ENCODE measurements at places on chromosomes 1 and 21.

GRCh38 chr1:94551449-94551848 is 9.9 kb upstream of the F3 start:
- no peak for DNase-seq

GRCh38 chr1:22075718-22076117 is 23.2 kb downstream of the CDC42 start:
- DNase-seq: no peak

GRCh38 chr1:107432108-107432507 is 291.3 kb downstream of the NTNG1 start:
- peak; percentile 24 for DNase-seq

DNA sequence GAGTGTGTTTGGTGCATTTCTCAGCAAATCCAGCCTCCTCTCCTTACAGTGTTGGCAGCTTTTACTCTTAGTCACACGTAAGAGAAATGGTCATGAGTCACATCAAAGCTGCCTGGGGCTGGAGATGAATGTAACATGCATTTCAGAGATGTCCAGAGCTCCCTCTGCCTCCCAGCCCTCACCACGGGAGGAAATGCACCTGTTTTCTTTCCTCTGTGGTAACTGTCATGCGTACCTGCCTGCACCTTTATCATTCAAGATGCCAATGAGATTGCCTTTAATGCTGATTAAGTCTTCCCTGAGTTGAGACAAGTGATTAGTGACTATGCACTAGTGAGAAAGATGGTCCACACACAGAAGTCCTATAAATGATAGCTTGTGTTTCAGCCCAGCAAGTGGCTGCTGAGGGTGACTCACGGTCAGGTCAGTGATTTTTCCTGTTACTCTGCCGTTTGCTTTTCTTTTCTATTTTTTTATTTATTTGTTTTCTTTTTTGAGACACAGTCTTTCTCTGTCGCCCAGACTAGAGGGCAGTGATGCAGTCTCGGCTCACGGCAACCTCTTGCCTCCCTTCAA is 277.3 kb upstream of the FMN2 start:
- DNase-seq: peak; percentile 65

GRCh38 chr1:239896569-239896968 is 195.1 kb upstream of the FMN2 start:
- no peak for DNase-seq

- peak; percentile 81 for DNase-seq
Measured at GRCh38 chr1:29504196-29504595, 267.9 kb downstream of the PTPRU start.

DNA sequence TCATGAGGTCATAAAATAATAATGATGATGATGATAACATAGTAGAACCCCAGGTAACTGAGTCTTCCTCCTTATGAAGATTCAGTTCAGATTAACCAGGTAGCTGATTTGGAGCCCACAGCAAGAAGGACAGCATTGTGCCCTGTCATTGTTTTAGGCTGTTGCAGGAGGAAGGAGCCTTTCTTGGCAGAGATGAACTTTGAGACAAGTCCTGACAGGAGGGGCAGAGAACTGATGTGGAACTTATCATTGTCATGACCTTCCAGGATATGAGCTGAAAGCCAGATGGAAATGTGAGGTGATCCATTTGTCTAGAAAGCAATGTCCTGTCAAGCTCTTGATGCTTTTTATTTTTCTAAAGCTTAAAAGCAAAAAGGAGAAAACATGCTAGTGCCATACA is 132.6 kb upstream of the COA6 start:
- no peak for DNase-seq

GRCh38 chr1:119794230-119794875 is 16.9 kb downstream of the REG4 start:
- DNase-seq: peak; percentile 73

DNA sequence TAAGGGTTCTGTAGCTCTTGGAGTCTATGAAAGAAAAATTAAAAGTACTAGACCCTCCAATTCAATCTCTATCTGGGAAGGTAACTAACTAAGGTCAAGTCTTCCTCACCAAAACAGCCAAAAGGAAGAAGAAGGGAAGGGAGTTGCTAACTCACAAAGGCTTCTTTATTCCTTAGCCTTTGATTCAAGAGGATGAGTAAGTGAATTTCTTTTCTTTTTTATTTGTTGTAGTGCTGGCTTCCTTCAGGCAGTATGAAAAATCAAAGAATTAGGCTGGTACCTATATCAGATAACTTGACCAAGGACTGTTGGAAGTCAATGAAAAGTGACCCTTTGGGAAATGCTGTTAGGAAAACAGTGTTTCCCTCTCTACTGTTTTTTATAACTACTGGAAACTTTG is 144.4 kb upstream of the NRIP1 start:
- no peak for DNase-seq

GRCh38 chr1:151920149-151920548 is 10.8 kb upstream of the THEM4 start:
- DNase-seq: no peak

DNA sequence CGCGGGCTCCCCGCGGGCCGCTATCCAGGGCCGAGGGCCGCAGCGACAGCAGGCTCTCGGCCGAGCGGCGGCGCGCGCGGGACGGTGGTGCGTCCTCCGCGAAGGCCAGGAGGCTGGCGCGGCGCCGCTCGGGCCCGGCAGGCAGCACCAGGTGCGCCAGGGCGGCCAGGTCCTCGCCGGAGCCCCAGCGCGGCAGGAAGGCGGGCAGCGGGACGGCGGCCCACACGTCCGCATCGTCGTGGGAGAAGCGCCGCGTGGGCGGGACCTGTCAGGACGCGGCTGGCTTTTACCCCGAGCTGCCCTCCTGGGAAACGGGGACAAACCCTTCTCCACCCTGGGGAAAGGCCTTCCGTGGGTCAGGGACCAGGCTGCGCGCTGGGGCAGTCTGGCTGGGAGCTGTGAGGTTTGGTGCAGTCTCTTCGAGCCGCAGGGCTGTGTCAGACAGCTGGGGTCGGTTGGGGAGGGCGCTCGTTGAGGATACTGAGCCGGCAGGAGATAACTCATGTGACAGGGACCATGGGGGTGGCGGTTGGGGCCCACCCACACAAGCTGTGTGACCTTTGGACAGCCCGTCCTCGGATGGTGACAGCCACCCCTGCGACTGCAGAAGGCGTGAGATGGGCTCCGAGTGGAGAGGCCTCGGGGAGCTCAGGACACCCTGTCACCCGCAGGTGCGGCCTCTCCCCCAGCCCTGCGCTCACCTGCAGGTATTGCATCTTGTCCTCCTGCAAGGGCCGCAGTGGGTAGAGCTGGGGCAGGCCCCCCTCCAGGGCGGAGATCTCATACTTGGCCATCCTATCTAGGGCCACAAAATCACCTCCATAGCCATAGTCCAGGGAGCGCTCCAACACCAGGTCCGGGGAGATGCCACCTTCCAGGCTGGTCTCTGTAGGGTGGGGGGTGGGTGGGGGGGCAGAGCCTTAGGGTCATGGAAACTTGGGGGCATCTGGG is 6.0 kb downstream of the HES3 start:
- DNase-seq: no peak

- DNase-seq: no peak
Measured at GRCh38 chr1:18241891-18242290, 134.3 kb downstream of the IGSF21 start.

DNA sequence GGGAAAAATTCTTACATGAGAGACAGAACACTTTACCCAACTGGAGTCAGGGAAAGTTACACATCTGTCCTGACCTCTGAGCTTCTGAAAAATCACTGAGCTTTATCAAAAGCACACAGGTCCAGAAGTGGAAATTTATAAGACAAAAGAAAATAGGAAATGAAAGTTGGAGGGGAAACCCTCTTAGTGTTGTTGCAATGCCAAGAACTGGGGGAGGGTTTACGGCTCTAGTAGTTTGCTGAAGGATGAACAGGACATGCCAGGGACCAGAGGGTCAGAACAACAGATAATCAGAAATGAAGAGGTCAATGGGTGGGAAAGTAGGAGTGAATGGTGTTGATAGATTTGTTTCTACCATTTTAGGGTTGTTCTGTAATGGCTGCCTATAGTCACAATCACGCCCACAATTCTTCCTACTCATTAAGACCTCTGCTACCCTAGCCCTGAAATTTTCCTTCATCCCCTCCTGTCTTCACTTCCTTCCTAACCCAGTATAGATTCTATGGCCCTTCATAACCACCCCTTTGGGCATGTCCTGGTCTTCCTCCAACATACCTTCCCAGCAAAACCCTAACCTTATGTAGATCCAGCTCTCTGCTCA is 30.3 kb upstream of the FMOD start:
- peak; percentile 55 for DNase-seq

- no peak for DNase-seq
Measured at GRCh38 chr1:109654519-109654918, 1.4 kb upstream of the GSTM4 start.

- peak; percentile 75 for DNase-seq
Measured at GRCh38 chr1:221740993-221741702, 741 bp downstream of the DUSP10 start.

DNA sequence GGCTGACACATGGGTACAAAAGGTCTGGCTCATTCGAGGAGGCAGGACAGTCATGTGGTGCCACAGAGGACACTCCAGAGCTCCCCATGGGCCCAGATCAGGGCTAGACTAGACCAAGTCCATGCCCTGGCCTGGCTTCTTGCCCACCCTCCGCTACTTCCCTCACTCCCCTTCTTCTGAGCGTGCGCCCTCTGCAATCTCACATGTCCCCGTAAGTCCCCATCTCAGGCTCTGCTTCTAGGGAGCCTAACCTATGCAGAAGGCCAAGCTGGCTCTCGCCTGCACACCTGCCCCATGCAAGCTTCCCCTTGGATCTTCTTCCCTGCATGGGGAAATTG is 553.6 kb downstream of the PTPRU start:
- no peak for DNase-seq

GRCh38 chr1:67464746-67465145 is 34.5 kb upstream of the SERBP1 start:
- DNase-seq: peak; percentile 47

DNA sequence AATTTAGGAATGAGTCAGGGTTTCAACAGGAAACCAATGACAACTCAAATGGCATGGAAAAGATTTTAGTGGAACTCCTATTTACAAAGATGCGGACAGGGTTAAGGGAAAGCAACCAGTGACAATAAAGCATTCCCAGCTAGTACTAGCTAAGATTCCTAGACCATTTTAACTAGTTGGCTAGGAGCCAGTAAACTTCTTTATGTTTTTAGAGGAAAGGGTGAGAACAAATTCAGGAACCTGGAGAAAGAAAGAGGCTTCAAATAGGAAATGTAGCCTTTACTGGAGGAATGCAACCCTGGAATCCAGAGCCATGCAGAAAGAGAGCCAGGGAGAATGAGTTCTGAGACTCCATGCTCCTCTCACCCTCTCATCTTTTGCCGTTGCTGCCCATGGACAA is 416.6 kb downstream of the KCTD3 start:
- no peak for DNase-seq

GRCh38 chr1:25695090-25695770 is 78.6 kb downstream of the MAN1C1 start:
- peak; percentile 91 for DNase-seq

- DNase-seq: peak; percentile 38
Measured at GRCh38 chr1:3038571-3039181, 17.4 kb downstream of the ACTRT2 start.

DNA sequence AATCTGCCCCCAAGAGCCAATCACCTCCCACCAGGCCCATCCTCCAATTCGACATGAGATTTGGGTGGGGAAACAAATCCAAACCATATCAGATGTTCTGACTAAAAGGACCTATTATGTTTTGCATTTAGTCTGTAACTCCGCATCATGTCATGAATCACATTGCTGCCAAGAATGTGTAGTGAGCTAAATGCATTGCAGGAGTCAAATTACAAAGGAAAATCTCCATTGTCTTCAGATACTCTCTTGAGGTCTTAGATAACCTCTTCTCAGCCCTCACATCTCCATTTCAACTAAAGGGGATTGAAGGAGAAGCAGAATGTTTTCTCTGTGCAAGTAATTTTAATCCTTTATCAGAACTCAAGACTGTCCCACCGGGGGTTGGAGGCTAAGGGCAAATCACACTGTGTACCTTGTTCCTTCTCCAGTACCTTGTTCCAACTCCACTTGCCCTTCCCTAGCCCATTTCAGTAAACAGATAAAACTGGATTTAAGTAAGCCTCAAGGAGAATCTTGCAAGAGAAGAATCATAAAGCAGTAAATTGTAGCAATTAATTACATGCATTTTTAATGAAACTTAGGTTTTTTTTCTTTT is 34.1 kb downstream of the EXTL2 start:
- peak; percentile 45 for DNase-seq

DNA sequence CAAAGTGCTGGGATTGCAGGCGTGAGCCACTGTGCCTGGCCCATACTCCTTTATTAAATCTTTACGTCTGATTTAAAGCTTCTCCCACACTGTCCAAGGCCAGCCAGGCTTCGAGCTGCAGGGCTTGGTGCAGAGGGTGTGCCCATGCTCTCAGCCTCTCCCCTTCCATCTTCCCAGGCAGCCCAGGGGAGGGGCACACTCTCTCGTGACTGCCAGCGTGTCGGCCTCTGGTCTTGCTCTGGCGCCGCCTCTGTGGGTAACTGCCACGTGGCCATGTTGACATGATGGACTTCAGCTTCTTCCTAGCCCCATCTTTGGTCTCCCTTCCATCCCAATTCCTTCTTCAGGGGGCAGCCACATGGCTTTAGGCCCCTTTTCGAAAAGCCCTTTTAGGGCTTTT is 4.7 kb downstream of the GPR137B start:
- DNase-seq: no peak

GRCh38 chr1:119603695-119604094 is 44.4 kb downstream of the ZNF697 start:
- no peak for DNase-seq

DNA sequence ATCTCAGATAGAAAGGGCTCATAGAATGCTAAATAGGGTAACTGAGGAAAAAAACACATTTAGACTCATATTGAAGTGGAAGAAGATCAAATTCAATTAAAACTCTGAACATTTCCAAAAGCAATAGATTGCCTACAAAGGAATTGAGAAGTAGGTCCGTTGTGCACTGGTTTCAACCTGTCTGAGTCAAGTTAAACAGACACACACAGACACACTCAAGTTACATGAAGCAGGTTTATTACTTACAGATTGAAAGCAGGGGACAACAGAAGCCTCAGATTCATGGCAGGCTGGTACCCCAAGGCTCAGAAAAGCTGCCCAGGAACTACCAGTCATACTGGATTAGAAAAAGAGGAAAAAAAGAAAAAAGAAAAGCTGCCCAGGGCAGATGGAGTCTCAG is 20.7 kb upstream of the S100A2 start:
- DNase-seq: no peak

- no peak for DNase-seq
Measured at GRCh38 chr21:16304174-16305095, 574.7 kb downstream of the USP25 start.

DNA sequence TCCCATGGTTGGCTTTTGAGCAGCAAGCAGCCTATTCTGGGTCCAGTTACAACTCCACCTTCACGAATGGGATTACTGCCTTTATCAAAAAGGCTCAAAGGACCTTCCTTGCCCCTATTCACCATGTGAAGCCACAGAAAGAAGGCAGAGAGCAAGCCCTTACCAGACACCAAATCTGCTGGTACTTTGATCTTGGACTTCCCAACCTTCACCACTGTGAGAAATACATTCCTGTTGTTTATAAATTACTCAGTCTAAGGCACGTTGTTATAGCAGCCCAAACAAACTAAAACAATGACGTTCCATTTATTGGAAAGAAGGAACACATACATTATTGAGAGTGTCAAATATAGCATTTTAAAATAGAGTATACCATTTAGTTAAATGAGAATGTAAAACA is 1557.9 kb downstream of the PLA2G4A start:
- no peak for DNase-seq

- no peak for DNase-seq
Measured at GRCh38 chr1:17208546-17208945, 3.6 kb downstream of the PADI1 start.

GRCh38 chr21:20822666-20823065 is 175.5 kb upstream of the NCAM2 start:
- peak; percentile 5 for DNase-seq
